HuH-7 (cell line): ENCODE measurements at places on chromosomes 11 and 22.
A peak's percentile ranks its signal among the peaks of the same experiment; 100 is the strongest.

DNA sequence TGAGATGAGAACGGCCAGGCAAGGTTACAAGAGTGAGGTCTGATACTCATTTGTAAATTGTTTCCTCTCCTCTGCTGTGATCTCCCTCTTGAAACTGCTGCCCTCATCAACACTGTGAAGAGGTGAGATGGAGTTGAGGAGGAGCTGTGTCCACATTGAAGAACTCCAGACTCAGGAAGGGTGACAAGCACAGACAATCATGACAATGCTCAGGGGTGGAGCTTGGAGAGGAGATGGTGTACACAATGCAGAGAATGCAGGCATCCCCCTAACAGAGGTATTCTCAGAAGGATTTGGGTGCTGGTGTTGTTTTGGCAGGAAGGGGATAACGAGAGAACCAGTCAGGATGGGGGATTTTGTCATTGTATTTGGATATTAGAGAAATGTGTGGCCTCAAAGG lies 21.5 kb upstream of the MMP7 start:
- DNase-seq = no peak

DNA sequence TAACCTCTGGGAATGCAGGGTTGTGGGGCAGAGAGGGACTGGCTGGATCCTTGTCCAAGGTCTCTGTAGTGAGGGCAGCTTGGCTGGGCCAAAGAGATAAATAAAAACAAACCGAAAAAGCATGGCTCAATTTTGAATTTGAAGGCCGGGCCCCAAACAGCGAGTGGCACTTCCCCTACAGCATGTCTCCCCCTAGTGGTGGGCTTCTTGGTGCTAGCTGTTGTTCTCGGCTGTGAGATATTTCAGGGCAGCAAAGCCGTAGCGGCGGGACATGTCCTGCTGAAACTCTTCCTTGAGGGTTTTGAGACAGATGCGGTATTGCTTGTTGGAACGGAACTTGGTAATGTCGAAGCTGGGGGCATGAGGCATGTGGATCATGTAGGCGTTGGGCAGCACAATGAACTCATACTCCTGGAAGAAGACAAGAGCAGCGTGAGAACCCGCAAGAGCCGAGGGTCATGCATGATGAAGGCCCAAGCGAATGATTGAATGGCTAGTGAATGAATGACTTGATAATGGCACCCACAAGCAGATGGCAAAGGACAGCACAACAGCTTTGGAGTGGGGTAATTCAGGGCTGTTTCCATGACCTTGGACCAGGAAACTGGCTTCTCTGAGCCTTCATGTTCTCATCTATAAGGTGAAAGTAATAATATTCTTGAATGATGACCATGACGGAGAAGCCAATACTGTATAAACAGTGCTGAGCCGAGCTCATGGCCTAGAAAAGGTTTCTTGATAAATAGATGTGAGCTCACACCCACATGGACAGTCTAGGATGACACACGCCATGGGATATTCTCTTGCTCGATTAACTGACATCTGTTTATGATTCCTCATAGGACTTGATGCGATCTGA lies 216.3 kb upstream of the SYN3 start:
- DNase-seq = peak; percentile 34

GRCh38 chr11:98545544-98546175 lies 475.1 kb upstream of the CNTN5 start:
- DNase-seq = no peak

- DNase-seq = no peak
Measured at GRCh38 chr11:94632356-94632755, 65.2 kb downstream of the PIWIL4 start.

DNA sequence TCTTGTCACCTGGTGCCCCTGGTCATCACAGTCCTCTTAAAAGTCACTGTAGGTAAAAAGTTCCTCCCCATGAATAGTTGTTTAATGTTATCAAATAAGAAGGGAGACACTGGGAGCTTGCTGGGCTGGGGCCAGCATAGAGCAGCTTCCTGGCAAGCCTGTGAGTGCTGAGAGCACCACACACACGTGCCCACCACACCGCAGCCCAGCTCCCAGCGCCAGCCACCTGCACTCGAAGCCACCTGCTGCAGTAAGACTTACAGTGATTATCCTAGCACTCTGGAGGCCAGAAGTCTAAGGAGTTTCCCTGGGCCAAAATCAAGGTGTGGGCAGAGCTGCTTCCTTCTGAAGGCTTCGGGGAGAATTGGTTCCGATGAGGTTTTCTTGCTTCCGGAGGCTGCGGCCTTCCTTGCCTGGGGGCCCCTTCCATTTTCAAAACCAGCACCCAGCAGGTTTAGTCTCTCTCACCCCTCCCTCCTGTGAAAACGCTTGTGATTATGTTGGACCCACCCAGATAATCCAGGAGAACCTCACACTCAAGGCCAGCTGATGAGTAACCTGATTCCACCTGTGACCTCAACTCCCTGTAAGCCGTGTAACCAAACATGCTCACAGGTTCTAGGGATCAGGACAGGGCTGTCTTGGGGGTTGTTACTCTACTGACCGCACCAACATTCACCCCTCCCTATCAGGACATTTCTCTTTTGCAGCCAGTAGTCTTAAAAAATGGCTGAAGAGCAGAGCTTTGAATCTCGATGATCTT lies 687.2 kb downstream of the TBC1D22A start:
- no peak for DNase-seq

- DNase-seq = no peak
Measured at GRCh38 chr11:102006835-102007566, 40.2 kb upstream of the CFAP300 start.

DNA sequence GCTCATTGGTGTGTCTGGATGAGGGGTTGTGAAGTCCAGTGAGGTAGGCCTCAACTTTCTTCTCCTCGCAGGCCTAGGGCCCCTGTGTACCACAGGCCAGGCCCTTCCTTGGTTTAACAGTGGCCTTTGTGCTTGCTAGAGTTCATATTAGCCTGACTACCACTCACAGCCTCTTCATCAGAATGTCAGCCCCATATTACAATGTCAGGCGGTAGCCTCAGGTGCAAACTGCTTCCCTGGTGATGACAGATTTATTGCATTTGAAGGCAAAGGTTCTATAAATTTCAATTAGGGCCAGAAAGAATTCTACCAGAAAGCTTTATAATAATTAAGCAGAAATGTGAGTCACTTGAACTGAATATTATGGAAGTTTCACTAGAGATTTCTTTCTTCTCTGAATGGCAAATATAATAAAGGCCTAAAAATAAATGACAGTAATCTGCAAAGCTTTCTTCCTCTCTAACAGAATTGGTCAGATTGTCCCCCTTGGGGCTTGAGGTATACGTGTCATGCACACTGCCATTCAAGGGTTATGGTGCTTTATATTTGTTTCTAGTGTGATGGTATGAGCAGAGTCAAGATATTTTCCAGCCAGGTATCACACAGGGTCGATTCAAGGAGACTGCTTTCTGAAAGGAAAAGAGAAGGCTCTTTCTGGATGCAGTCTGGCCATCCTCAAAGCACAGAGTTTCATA lies 210.3 kb downstream of the CWF19L2 start:
- DNase-seq = peak; percentile 13

GRCh38 chr11:75592715-75593114 lies 30.7 kb downstream of the SERPINH1 start:
- DNase-seq = no peak

GRCh38 chr11:65172600-65172999 lies 2.6 kb downstream of the SPDYC start:
- no peak for DNase-seq

DNA sequence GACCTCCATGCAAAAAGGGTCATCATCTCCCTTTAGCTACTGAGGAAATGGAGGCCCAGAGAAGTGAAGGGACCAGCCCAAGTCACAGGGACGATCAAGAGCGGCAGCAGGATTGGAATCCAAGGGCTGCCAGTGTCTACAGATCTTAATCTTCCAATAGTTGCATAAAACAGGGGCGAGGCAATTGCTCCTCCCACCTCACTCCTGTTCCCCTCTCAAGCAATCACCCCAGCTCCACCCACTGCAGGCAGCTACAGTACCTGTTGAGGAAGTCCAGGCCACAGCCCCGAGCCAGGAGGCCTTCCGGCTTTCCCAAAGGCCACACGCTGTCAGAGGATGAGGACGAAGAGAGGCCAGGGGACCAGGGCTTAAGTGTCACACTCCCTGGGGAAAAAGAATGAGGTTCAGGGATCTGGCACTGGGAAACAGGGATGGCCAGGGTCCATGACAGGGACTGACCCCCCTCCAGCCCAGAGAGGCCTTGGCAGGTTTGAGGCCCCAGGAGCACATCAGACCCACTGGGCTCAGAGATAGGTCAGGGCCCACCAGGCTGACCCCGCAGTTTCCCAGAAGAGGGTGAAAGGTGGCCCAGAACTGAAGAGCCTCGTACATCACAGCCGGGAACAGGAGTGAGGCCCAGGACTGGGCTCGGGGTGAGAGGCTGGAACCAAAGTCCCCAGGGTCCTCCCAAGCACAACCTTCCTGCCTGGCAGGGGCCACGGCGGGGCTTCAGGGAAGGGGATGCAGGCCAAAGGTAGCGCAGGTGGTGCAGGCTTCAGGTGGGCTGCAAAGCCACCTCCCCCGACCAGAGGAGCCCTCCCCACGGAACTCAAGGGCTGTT lies 16.4 kb upstream of the MFNG start:
- peak; percentile 90 for DNase-seq

GRCh38 chr22:19879992-19880785 lies 25.5 kb upstream of the GNB1L start:
- no peak for DNase-seq

DNA sequence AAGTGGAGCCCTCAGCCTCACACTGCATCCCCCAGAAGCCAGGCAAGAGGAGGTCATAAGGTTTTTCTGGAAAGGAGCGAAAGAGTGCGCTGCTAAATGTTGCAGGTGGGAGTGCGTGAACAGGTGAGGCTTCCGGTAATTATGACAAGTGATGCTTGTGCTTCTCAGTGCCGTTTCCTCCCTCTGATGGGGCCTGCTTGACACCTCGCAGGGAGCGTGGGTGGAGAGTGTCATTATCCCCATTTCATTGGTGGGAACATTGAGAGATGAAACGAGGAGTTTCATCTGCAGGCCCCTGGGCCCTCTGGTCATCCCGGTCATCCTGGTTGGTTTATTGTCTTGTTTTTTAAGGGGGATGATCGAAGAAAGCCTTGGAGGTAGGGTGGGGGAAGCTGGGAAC lies 57.5 kb downstream of the BCR start:
- no peak for DNase-seq

DNA sequence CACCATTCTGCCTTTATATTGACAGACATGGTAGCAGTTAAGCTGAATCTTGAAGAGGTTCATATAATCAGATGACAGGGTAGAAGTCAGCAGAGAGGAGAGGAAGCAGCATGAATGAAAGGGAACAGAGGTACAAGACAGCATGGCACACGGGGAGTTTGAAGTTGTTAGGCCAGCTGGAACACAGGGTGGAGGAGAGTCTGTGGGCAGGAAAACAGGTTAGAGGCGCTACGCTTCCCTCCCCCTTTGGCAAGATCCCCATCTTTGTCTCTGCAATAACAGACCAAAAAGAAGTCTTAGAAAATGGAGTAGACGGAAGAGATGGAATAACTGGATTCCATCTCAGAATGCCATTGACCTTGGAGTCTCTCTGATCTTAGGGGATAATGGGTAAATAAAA lies 20.0 kb upstream of the NDUFC2 start:
- DNase-seq = no peak

GRCh38 chr11:114316980-114317786 lies 21.0 kb downstream of the NNMT start:
- no peak for DNase-seq

DNA sequence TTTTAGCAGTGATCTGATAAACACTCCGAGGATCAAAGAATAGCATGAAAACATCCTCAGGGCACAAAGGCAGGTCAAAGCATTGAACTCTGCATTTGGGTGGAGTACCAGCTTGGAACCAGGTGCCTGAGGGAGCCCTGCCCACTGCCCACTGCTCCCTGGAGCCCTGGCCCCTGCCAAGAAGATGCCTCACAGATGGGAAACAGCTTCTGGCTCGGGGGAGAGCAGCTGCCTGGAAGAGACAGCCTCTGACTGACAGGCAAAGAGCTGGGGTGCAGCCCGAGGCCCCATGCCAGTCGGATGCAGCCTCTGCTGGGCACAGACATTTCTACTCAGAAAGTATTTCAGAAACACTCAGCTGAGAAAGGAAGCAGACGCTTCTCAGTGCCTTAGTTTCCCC lies 13.2 kb downstream of the LMO1 start:
- DNase-seq = no peak
